ENCODE measurements at places on chromosomes 16 and 17.

DNA sequence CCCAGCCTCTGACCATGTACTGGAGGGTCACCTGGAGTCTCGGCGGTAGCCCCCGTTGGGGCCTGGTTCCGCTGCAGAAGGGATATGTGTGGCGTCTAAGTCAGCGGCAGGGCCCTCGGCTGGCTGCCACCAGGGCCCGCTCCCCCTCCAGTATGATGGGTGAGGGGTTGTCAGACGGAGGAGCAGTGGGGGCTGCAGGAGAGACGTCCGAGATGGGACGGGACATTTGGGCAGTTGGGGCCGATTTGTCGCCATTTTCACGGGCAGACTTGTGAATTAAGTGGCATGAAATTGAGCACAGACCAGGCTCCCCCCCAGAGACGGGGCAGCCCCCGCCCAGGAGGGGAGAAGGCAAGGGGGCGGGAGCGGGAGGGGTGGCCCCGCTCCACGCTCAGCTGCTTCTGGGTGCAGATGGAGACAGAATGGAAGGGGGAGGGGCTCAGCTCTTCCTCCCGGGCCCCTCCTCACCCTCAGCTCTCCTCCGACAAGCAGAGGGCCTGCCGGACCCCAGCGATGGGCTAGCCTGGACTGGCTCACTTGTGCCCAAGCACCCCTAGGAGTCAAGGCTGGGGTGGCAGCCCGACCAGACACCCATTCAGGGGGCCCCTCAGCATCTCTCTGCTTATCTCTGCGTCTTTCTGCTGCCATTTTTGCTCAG, 52.7 kb upstream of the LHX1 start:
- no peak for DNase-seq

DNA sequence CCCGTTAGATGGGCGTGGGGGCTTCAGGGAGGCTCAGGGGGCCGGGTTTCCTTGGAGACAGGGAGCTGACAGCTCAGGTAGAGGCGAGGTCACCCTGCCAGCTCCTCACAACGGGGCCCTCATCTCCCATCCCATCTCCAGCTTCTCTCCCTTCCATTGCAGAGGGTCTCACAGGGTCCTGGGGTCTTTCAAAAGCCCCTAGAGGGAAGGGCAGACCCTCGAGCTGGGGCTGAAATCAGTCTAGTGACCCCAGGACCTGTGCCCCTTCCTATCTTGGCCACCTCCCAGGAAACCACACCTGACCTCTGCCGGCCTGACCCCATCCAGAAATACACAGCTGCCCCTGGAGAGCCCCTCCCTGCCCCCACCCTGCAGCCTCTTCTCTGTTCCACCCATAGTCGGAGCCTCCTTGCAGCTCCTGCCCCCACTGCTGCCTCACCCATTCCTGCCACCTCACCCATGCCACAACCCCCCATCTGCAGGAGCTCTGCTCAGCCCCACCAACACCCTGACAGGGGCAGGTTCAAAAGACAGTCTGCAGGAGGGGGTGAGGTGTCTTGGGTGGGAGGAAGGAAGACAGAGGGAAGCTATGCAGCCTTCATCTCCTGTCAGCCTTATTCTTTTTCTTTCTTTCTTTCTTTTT, 23.4 kb downstream of the PIK3R5 start:
- DNase-seq: no peak

DNA sequence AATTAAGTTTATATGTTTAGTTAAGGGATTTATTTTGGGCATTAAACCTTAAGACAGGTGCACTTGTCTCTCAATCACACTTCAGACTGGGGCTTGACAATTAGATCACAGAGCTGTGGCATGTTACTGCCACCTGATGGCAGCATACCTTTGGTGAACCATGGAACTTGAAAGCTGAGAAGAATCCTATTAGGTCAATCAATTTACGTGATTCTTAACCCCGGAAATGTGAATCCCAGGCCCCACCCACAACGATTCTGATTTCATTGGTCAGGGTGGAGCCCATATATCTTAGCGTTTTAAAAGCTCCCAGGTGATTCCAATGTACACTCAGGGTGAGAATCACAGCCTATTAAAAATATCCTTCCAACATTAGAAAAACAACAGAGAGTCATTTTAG, 91.0 kb downstream of the GSG1L start:
- DNase-seq: no peak

DNA sequence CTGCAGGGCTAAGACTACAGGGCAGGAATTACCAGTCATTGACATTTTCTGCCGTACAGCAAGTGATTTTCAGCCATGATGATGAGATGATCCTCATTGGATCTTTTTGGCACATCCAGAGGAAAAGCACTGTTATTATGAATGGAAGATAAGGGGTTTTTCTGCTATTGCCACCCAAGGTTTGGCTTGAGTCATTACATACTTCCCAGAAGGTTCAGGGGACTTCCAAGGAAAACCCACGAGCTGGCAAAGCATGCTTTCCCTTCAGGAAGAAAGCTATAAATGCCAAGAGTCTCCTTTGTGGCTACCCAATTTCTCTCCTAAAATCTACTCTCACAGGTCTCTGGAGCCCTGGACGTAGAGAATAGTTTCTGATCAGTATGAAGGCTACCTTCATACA, 6.1 kb downstream of the CHST4 start:
- no peak for DNase-seq

GRCh38 chr16:67246756-67247191, 507 bp downstream of the FHOD1 start:
- no peak for DNase-seq

GRCh38 chr16:63690267-63690666, 1431.6 kb downstream of the CDH11 start:
- no peak for DNase-seq

DNA sequence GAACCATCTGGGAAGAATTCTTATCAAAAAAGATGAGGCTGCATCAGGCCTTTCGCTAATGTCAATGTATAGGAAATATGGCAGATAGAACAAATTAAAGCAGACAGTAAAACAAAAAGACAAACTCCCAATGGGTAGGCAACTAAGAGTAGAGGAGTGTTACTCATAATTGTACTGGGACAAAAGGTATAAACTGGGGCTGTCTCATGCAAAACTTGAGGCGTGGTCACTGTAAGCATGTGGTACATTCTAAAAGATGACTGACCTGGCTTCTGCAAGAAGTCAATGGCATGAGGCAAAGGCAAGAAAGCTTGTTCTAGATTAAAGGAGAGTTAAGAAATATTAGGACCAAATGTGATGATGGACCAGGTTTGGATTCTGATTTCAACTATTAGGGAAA, 26.7 kb downstream of the SMIM36 start:
- DNase-seq: no peak

DNA sequence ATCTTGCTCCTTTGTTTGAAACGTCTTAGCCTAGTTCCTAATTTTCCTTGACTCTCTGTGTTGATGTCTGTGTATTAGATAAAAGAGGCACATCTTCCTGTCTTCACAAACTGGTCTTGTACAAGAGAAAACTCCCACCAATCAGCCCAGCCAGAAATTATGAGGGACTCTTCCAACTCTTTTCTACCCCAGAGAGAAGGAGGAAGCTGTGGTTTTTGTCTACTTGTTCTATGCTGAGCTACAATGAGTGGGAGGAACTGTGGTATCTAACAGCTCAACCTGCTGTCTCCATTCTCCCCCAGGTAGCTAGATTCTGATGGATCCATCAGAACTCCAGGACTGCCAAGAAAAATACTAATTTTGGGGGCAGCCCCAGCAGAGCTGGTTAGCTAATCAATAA, 392.5 kb downstream of the HS3ST3B1 start:
- DNase-seq: no peak

DNA sequence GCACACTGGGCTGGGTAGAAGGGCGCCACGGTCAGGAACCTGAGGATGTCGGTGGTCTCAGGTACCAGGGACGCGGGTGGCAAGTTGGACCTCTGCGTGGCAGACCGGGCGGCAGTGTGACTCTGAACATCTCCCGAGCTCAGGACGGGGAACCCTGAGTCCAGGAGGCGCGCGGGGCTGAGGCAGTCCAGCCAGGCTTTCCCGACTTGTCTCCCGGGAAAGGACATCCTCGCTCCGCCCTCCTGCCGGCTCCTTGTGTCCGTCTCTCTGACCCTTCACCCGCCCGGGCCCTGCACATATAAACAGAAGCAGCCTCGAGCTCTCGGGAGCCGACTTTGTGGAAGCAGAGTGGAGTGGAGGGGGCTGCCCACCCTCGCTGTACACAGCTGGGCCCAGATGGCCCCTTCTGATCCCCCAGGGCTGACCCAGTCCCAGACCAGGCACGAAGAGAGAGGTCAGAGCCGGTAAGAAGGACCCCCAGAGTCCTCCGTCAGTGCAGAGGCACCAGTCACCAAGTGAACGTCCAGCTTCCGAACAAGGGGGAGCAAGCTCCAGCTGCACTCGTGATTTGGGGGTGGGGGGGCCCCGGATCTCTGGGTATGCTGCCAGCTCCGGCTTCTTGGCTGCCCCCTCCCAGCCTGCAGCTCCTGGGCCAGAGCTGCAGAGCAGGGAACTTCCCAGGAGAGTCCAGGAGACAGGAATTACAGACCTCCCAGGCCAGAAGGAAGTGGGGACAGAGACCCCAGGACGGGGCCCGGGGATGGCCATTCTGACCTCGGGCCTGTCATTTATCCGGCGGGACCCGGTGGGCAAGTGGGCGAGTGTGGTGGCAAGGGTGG, 8.5 kb upstream of the P2RX1 start:
- DNase-seq: no peak

GRCh38 chr17:164303-165235, 16.9 kb downstream of the DOC2B start:
- DNase-seq: peak; percentile 18

- DNase-seq: no peak
These were observed 609.9 kb downstream of the WWOX start for GRCh38 chr16:78709137-78709884.

- DNase-seq: no peak
These were observed 44.1 kb upstream of the SEC14L1 start for GRCh38 chr17:77096570-77097214.

DNA sequence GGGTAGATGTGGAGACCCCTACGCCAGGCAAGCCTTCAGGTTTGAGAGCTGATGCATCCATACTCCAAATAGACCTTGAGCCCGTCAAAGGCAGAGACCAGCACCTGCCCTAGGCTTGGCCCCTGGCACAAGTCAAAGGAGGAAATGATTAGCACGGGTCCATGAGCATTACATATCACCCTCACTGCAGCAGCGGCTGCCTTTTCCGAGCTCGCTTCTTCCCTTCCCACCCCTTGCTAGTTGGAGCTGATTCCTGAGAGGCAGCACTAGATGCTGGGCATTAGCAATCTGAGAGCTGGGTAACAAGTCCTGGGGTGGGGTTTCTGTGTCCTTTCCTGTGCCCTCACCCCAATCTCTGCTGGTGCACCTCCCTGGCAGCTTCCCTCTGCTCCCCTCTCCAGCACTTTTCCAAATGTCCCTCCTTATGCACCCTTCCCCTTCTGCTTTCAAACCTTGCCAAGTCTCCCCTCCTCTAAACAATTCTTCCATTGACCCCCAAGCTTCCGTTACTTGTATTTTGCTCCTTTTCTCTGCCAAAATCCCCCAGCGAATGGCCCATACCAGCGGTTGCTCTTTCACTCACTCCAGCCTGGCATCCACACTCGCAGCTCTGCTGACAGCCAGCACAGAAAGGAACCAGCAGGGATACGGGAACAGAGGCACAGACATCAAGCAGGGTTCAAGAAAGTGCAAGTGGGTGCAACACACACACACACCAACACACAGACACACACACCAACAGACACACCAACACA, 3.0 kb downstream of the CDRT4 start:
- DNase-seq: no peak

DNA sequence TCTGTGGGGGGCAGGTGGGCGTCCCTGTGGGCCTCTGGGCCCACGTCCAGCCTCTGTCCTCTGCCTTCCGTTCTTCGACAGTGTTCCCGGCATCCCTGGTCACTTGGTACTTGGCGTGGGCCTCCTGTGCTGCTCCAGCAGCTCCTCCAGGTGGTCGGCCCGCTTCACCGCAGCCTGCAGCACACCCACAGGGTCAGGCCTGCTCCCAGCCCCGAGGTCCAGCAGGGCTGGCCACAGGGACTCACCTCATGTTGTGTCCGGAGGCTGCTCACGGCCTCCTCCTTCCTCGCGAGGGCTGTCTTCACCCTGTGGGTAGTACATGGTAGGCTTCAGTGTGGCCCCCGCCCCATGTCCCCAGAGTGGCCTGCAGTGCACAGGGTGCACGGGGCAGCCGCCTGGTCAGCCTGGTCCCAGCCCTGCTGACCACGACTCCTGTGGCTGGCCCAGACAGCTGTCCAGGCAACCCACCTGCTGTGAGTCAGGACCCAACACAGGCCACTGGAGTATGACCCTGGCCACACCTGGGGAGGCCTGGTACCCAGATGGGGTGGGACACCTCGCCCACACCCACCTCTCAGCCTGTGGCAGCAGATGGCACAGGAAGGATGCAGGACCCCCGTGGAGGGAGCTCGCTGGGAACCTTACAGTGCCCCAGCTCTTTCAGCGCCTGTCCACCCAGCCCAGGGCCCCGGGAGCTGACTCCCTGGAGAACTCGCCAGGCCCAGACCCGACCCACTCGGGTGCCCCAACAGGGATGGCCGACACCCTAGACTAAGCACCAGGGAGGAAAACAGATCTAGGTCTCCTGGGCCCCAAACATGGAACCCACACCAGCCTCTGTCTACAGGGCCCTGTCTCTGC, 23.9 kb upstream of the AATK start:
- no peak for DNase-seq

GRCh38 chr17:1398931-1399678, 917 bp downstream of the YWHAE start:
- DNase-seq: no peak

DNA sequence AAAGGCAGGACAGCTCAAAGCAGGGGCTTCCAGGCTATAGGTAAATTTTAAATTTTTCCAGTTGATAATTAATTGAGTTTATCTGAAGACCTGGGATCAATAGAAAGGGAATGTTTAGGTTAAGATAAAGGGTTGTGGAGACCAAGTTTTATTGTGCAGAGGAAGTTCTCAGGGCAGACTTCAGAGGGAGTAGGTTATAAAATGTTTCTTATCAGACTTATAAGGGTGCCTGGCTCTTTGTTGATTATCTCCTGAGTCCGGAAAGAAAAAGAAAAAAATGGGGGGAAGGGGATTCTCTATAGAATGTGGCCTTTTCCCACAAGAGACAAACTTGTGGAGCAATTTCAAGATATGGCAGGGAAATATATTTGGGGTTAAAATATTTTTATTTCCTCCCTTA, 15.9 kb downstream of the SLC46A1 start:
- DNase-seq: no peak

GRCh38 chr16:89971495-89972243, 23.1 kb downstream of the DEF8 start:
- no peak for DNase-seq

DNA sequence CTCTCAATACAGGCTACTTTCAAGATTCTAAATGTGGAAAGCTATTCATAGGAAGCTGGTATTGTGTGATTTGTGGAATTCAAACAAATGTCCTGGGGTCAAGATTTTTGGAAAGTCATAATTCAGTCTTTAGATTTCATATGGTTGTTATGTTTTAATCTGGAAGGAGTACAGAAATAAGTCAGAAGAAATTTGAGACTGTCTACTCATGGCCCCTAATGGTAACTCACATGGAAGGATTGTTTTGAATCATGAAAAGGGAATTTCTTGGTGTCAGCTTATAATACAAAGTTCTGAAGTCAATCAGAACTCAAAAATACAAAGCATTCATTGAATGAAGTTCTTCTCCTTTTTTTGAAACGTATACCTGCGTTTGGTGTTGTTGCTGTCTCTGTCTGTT, 3.1 kb downstream of the KCNJ2 start:
- no peak for DNase-seq

All from SW 1271 (cell line).